ENCODE measurements at places on chromosomes 2 and 18.

GRCh38 chr2:230636684-230637271 lies 75.9 kb upstream of the CAB39 start:
- no peak for DNase-seq

DNA sequence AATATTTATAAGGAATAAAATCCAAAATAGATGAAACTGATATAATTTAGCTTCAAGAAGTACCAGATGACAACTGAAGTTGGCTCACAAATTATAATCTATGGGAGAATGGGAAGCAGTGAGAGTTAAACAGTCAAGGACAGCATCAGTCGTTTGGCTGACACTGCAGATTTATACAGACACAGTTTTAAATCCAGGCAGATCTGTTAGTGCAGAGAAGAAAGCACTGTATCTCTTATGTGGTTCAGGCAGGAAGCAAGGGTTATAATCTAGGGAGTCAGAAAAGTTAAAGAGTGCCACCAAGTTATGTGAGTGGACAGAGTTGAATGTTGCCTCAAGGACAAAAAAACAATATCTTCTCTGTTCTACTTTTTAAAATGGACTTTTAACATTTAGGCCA lies 880.2 kb downstream of the TSN start:
- DNase-seq, result no peak

DNA sequence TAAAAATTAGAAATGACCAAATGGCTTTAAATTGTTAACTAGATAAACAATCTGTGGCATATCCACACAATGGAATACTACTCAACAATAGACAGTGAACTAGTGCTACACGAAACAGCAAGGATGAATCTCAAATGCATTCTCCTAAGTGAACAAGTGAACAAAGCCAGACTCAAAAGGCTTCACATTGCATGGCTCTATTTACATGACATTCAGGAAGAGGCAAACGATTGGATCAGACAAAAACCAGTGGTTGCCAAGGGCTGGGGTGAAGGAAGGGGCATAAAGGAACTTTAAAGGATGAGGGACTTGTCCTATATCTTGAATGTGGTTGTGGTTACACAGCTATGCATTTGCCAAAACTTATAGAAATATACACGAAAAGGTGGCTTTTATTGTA lies 184.3 kb downstream of the RPIA start:
- DNase-seq, result no peak

- no peak for DNase-seq
Measured at GRCh38 chr2:55511508-55512124, 7.9 kb upstream of the CFAP36 start.

DNA sequence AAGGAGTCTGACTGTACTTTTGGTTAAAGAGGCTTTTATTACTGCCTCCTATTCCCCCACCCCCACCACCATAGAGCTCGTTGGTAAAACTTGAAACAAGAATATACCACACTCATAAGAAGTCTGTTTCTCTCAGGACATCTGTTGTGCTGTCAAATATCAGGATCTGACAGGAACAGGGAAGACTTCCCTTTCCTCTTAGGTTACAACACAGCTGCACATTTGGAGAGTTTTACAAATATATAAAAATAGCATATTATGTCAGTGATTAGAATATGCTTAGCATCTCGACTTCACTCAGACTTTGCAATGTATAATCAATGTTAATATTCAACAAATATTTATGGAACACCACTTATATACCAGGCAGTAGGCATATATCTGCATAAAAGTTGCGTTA lies 439.6 kb upstream of the REG3G start:
- no peak for DNase-seq

GRCh38 chr2:108621087-108621559 lies 86.9 kb downstream of the LIMS1 start:
- DNase-seq, result no peak

DNA sequence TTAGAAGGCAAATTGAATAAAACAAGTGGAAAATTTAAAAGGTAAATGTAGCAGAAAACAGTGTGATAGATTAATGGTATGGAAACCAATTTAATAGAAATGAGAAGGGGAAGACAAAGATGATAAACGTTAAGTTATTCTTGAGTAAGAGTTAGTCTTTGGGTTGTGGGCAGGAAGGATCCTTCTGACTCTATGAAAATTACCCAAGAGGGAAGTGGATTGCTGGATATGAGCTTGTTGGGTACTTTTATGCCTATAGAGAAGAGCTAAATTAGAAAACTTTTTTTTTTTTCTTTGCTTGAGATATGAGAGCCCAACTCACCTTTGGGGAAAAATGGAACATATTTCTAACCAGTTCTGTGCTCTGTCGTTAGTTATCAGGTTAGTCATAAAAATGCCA lies 144.0 kb downstream of the LDLRAD4 start:
- no peak for DNase-seq

DNA sequence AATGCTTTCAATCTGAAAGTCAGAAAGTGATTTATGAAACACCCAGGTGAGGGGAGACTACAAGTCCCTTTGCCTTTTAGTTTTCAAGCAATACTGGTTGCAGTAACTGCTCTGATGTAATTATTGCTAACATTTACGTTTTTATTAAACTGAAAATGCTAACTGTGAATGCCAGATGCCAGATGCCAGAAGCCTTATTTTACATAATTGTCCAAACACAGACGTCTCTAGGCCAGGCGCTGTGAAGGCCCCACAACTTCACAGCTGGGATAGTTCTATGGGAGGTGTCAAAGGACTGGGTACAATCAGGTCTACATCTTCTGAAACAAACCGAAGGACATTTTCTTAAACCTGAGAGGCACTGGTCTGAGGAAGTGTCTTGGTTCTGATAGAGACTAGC lies 27.5 kb upstream of the MSGN1 start:
- no peak for DNase-seq

All from left renal cortex interstitium (tissue), 4 donors.